ENCODE measurements at places on chromosomes 5 and 9.

- no peak for DNase-seq
Observed at GRCh38 chr5:136811551-136811950, 446.2 kb upstream of the TRPC7 start.

DNA sequence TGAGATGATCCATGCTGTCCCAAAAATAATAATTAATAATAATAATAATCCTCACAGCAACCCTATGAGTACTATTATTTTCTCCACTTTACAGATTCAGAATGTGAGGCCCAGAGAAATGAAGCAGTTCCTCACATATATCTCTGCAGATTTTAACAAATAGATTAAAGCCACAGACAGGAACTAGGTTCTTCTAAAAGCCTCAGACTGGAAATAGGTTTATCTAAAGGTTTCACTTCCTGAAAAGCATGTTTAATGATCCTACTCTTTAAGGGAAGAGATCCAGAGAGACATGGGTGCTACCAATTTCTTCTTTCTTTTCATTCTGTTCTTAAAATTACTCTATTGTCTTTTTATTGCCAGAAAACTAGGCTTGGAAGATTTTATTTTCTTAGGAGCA, 1079.4 kb upstream of the COX7C start:
- DNase-seq, result no peak

- DNase-seq, result no peak
Observed at GRCh38 chr5:82813861-82814260, 263.3 kb downstream of the TMEM167A start.

- DNase-seq, result no peak
Observed at GRCh38 chr9:132756214-132756845, 86.1 kb downstream of the GTF3C4 start.

- DNase-seq, result no peak
Observed at GRCh38 chr5:125189531-125189941, 443.1 kb upstream of the ZNF608 start.

GRCh38 chr5:135210286-135211055, 176.4 kb upstream of the PITX1 start:
- no peak for DNase-seq

GRCh38 chr5:113293068-113293974, 141.5 kb downstream of the TSSK1B start:
- no peak for DNase-seq
